AG04449 (cell line): ENCODE measurements at places on chromosomes 2 and 18.

- DNase-seq, result no peak
Observed at GRCh38 chr2:137677466-137677865, 286.8 kb upstream of the HNMT start.

GRCh38 chr2:123518367-123518766 lies 506.7 kb upstream of the CNTNAP5 start:
- DNase-seq, result no peak

GRCh38 chr2:169999054-169999453 lies 171.8 kb downstream of the UBR3 start:
- DNase-seq, result no peak

GRCh38 chr2:434625-435024 lies 146.7 kb upstream of the ALKAL2 start:
- no peak for DNase-seq

DNA sequence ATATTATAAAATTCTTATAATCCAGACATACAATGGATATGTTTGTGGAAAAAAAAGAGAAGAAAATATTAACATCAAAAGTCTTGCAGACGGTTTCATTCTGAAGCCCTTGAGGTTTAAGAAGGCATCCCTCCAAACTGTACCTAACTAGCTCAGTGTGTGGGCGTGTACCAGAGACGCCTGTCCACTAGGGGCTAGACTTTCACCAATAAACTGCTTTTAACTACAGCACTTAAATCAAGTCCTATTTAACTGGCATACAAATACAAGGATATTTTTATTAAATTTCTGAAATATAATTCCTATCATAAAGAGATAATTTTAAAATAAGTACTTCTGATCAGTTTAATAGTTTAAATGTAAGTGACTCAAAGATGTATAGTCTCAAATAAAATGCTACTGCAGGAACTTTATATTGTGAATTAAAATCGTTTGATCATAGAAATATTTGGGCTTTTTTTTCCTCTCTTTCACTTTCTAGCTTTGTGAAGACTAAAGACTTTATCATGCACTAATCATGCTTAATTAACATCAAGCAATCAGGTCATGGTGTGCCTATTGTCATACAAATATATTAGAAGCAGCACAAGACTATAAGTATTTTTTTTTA lies 437.7 kb downstream of the SATB2 start:
- no peak for DNase-seq

- DNase-seq, result no peak
Observed at GRCh38 chr2:60552078-60552850, 1.2 kb downstream of the BCL11A start.

- DNase-seq, result no peak
Observed at GRCh38 chr2:217593732-217594131, 409.1 kb downstream of the TNS1 start.

GRCh38 chr18:29779096-29779495 lies 1263.4 kb downstream of the DSC3 start:
- no peak for DNase-seq

DNA sequence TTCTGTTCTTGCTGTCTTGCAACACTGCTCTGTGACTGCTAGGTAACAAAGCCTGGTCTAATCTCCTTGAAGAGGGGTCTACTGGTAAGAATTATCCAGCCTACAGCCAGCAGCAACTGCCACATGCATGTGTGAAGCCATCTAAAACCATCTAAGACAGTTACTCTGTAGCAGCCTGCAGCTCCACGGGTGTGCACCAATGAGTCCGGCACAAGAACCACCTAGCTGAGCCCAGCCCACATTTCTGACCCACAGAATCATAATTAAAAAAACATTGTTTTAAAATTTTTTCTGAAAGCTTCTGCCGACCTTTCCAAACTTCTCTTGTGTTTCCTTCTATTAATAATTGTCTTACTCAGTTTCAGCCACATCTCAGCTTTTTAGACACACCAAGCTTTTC lies 102.8 kb downstream of the ZNF385B start:
- no peak for DNase-seq

DNA sequence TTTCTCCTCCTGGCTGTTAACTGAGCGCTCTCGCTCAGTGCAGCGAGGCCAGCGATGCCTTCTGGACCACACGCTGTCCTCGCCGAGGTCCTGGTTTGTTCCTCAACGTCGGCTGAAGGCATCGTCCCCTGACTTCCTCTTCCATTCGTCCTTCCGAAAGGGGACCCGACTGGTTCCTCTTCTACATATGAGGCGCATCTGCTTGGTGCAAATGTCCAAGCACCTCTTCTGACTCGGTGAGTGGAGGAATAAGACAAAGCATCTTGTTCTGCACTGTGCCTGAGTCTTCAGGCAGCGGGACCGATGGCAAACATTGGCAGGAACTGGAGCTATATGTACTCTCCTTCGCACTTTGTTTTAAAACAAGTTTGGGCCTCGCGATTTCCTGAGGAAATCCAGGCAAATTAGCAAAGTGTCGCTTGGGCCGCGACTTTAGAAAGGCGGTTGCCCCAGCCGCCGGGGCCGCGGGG lies 621 bp upstream of the KCNS3 start:
- DNase-seq, result no peak

GRCh38 chr2:54722641-54723040 lies 821 bp upstream of the EML6 start:
- no peak for DNase-seq

DNA sequence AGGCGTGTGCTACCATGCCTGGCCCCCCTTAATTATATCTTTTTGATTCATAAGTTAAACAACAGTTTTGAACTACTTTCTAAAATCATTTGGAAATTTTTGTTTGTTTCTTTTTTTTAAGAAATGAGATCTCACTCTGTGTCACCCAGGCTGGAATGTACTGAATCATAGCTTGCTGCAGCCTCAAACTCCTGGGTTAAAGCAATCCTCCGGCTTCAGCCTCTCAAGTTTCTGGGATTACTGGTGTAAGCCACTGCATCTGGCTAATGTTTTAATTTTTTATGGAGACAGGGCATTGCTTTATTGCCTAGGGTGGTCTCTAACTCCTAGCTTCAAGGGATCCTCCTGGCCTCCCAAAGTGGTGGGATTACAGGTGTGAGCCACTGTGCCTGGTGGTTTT lies 71.5 kb downstream of the BABAM2 start:
- DNase-seq, result no peak

DNA sequence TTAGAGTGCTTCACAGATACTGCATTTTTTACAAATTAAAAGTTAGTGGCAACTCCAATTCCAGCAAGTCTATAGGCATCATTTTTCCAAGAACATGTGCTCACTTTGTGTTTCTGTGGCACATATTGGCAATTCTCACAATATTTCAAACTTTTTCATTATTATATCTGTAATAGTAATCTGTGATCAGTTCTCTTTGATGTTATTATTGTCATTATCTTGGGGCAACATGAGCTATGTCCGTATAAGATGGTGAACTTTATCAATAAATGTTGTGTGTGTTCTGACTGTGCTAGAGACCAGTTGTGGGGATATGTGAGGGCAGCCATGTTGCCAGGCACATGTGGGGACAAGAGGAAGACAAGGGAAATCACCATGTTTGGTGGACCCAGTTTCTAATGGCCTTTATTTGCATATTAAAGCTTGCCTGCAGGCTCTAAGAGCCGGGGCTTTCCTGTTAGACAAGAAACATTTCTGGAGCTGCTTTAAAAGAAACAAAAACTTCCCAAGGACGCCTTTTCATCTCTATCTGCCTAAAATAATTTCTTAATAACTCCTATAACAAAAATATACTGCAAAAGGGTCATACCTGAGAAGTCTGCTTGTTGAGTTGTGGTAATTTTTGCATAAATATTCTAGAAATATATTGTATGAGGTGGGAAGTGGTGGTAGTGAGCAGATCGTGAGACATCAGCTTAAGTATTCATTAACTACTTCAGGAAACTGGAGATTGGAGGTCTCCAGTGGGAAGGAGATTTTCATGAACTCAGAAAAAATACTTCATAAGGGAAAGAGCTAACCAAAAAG lies 37.2 kb downstream of the KYNU start:
- DNase-seq, result no peak

DNA sequence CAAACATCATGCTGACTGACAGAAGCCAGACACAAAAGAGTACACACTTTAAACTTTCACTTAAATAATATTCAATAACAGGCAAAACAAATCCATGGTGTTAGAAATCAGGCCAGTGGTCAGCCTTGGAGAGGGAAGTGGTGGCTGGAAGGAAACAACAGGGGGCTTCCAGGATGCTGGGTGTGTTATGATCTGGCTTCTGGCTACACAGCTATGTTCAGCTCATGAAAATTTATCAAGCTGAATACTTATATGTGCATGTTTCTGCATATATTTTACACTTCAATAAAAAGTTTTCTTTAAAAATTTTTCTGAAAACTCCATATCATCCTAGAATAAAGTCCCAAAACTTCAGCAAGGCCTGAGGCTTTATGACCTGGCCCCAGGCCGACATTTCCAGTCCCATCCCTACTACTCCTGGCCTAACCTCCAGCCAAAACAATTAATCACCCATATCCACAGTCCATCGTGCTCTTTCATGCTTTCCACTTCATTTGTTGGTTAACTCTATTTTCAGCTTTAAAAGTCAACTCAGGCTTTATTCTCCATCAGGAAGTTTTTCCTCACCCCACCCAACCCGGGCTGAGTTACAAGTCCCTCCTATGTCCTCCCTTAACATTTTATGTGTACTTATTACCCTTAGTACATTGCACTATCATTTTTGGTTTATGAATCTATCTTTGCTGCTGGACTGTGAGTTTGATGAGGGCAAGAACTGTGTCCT lies 27.9 kb upstream of the SPTBN1 start:
- DNase-seq, result no peak

DNA sequence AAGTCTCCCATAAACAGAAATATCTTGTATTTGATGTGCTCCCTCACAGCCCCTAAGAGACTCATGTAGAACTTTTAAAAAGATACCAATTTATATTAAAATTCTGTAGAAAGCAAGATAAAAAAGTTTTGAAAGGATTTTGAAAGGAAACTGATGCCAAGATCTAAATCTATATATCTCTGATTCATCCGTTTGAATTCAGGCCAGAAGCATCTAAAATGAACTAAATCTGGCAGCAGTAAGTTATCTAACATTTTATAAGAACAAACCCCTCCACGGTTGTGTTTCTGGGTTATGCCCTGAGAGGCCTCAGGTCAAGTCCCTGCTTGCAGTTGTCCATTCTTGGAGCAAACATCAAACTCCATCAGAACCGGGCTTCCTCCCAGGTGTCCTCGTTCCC lies 165.8 kb downstream of the FBXO15 start:
- no peak for DNase-seq

DNA sequence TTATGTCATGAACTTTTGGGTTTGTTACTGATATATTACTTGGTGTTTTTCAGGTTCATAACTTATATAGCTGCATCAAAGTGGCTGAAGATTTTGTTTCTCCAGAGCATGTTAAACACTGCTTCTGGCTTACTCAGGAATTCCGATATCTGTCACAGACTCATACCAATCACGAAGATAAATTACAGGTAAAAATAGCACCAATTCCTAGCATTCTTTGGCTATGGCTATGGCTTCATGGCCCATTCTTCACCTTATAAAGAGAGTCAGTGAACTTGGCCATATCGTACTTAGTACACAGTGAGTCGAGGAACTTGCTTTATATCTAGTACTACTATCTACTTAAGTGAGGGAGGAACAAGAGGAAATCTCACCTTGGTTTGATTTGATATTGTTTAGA lies 49.9 kb downstream of the KDM3A start:
- no peak for DNase-seq

DNA sequence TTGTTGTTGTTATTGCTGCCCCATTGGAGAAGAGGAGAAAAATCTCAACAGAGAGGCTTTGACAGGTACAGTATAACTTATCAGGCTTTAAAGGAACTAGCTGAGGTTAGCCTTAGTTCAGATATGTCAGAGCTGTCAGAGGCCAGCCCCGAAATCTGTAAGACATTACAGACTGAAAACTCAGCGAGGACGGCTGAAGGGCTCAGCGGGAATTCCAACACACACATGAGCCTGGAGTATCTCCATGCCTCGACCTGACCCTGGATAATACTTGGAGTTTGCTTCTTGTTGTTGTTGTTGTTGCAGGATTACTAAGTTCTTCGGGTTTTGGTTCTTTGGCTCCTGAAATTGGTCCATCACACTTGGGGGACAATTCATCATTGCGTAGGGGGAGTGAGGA lies 166.9 kb downstream of the MIB1 start:
- DNase-seq, result no peak

- no peak for DNase-seq
Observed at GRCh38 chr2:241964133-241964532, 94.6 kb downstream of the RTP5 start.

GRCh38 chr18:35619941-35620340 lies 38.4 kb downstream of the GALNT1 start:
- DNase-seq, result no peak

DNA sequence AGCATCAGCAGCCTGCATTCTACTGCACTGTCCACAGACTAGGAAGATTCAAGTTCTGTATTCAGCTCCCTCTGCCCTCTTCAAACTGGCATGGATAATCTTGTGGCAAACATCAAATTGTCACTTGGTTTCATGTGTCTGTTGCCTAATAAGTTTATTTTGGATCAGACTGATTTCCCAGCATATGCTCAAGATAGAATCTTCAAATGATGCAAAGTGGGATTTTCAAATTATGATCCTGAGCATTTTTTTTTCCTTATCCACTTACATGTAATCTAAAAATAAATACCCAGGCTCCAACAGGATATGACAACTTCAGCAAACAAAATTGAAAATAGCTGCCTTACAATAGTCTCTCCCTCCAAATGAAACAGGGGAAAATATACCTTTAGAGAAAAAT lies 160.9 kb upstream of the VRK2 start:
- no peak for DNase-seq

- DNase-seq, result no peak
Observed at GRCh38 chr2:202824901-202825300, 46.7 kb downstream of the ICA1L start.

DNA sequence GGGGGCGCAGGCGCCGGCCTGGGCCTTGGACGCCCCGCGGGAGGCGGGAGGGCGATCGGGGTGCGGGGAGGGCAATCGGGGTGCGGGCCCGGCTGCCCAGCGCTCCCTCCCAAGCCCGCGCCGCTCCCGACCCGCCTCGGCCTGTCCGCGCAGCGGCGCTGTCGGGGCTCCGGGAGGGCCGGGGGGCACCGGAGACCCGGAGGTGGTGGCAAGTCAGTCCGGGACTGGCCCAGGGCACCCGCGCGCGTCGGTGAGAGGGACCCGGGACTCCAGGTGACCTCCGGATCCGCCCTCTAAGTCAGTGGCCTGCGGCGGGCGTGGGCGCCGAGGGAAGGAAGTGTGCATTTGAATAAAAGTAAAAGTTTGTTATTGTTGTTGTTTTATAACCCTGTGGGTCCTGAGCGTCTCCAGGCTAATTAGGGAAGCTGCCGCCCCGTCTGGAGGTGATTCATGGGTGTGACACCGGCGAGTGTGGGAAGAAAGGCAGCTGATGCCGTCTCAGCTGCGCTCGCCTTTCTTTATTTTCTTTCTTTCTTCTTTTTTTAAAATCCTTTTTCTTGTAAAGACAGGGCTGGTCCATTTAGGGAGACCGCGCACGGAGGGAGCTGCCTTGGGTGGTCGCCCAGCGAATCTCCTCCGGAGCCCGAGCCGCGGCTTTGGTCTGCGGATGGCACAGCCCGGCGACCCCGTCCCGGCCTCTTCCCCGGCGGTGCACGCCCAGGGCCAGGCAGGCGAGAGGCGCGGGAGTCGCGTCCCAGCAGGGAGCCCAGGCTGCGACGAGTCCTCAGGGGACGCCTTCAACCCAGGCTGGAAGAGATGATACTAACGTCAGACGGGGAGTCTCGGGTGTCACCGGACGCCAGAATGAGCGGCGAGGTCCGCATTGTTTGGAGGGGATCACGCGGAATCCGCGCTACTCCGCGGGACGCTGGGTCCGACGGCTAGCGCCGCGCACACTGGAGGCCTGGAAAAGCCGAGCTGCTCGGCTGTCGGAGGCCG lies 627 bp upstream of the CRACDL start:
- DNase-seq, result no peak
